CD4-positive, alpha-beta T cell treated with Interleukin-6 for 4 hours (primary cell): ENCODE measurements at places on chromosomes 3 and 15.

GRCh38 chr3:139450159-139450558, 26.2 kb downstream of the RBP2 start:
- no peak for DNase-seq

DNA sequence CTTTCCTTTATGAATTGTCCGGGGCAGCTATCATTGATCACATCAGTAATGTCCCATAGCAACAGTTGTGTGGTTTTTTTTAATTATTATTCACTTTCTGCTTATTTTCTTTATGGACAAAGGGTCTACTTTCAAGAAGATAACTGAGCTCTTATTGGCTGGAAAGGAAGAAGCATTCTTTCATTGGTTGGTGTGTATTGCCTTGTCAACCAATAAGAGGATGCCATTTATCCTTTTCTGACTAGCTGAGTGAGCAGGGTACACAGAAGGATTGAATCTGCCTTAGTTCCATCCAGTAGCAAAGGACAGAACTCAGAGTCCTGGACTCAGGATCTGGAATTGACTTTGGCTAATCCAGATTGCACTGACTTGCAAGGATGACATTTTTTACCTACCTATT, 13.2 kb upstream of the AEN start:
- DNase-seq, result no peak

GRCh38 chr3:131801566-131801965, 233.2 kb downstream of the CPNE4 start:
- no peak for DNase-seq

GRCh38 chr3:197720694-197721093, 16.0 kb downstream of the RUBCN start:
- DNase-seq, result no peak

DNA sequence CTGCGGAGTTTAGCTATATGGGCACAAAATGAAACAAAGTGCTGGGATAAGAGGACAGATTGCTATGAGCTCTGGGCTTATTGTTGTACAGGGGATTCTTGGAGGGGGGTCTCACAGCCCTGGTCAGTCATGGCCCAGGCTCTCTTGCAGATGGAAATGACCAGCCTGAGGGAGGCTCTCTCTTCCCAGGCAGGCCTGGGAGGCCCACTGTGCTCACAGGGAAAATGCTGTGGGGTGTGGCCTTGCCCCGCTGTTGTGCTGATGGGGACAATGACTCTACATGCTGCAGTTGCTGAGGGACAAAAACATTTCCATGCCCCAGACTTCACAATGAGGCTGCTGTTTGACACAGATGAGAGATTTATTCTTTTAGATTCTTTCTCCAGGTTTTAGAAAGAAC, 202.2 kb downstream of the KLF13 start:
- DNase-seq, result no peak

GRCh38 chr15:37652646-37653417, 281.6 kb upstream of the TMCO5A start:
- DNase-seq, result no peak

- DNase-seq, result no peak
These were observed 34.0 kb downstream of the LYZL4 start for GRCh38 chr3:42376344-42376798.

DNA sequence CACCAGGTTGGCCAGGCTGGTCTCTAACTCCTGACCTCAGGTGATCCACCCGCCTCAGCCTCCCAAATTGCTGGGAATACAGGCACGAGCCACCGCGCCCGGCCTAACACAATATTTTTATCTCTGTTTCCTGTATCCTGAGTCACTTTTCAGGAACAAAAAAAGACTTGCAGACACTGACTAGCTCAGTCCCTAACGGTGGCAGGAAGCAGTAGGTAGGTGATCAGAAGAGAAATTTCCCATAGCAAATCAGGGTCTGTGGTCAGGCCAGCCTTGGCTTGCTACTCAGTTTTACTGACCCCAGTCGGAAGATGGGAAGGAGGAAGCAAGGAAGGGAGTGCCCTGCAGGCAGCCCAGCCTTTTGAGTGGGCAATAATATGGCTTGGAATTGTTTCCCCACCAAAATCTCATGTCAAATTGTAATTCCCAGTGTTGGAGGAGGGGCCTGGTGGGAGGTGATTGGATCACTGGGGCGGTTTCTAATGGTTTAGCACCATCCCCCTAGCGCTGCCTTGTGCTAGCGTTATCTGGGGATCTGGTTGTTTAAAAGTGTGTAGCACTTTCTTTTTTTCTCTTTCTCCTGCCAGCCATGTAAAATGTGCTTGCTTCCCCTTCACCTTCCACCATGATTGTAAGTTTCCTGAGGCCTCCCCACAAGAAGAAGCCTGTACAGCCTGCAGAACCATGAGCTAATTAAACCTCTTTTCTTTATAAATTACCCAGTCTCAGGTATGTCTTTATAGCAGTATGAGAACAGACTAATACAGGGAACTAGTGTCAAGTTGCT, 19.5 kb upstream of the CDCP1 start:
- DNase-seq, result no peak

- no peak for DNase-seq
These were observed 1.9 kb upstream of the UBR1 start for GRCh38 chr15:43107751-43108150.

GRCh38 chr3:137906985-137907649, 102.8 kb upstream of the CLDN18 start:
- DNase-seq, result no peak

GRCh38 chr15:77503764-77504163, 83.1 kb downstream of the HMG20A start:
- no peak for DNase-seq

DNA sequence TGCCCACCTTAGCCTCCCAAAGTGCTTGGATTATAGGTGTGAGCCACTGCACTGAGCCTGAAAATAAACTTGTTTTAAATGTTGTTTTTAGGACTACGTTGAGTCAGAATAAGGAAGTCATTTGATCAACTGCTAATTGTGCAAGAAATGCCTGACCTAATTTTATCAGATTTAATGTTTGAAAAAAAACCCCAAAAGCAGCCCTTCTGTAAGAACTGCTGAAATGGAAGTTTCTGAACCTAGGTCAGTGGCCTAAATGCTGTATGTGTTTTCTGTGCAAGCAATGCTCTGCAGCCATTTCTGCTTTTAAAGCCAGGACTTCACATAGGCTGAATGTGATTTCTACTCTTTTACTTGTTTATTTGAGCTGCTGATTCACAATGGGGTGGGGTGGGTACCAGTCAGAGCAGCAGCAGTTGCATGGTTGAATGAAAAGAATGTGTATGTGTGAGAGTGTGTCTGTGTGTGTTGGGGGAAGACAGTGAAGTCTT, 6.6 kb downstream of the GPX1 start:
- no peak for DNase-seq

DNA sequence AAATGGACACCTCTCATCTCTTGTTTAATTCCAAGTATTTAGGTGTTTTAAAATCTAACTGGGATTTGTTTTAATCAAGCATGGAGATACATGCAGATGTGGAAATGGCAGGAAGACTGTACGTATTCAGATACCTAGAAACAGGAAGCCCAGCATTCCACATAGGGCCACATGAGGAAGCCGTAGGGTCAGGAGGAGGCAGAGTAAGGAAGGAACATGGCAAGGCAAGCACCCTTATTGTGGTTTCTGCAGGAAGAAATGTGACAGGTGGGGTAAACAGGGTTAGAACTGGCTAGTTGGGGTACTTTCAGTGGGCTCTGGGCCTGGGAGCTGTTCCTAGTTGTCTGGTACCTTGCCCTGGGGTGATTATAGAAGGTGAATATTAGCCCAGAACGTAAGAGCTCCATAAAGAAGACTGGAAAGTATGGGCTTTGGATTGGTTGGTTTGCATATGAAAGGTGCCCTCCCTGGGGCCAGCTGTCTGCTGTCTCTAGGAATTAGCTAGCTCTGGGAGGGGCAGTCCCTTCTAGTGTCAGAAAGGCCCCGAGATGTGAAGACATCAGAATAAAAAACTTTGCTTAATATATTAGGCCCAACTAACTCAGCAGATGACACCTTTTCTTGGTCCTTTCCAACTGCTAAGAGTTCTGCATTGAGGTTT, 107.7 kb upstream of the CADPS start:
- DNase-seq, result no peak

DNA sequence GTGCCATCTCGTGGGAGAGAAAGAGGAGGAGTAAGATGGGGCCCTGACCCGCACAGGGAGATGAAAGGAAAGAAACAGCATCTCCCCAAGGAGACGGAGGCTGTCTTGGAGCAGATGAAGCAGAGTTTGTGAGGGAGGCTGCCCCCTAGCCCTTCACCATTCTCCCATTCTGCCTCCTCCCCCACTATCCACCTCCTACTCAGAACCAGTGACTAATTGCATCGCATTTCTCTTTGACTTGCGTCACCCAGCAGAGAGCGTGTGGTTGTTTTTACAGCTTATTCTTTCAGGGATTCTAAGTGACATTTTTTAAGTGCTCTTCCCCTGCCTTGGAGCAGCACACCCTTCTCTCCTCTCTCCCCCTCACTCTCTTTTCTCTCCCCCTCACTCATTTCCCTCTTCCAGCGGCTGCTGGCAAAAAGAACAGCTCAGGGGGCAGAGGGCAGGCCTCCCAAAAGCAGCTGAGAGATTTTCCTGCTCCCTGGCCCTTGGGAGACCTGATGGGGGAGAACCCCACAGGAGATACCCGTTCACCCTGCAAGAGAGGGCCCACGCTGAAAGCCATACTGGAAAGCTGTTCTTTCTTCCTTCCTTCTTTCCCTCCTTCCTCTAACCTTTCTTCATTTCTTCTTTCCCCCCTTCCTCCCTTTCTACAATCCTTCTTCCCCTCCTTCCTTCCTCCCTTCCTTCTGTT, 91.8 kb downstream of the MRPL46 start:
- no peak for DNase-seq

- no peak for DNase-seq
These were observed 159.1 kb downstream of the AKAP13 start for GRCh38 chr15:85539491-85539890.

DNA sequence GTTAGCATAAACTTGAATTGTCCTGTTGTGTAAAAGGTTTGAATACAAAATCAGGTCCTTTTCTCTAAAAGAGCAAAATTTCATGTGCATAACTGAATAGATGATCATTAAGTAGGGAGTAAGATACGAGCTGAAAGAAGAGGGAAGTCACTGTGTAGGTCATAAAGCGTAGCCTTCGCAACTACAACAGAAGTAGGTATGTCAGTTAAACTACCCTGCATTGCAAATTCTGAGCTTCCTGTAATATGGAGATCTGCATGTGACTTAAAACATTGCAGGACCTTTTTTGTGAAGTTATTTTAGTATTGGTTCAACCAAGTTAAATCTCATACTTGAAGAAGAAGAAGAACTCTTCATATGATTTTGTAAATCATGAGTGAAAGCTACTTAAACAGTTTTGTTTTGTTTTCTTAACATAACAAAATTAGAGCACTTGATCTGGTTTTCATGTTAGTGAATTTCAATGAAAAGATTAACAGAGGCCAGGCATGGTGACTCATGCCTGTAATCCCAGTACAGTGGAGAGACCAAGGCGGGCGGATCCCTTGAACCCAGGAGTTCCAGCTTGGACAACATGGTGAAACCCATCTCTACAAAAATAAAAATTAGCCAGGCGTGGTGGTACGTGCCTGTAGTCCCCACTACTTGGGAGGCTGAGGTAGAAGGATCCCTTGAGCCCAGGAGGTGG, 26.4 kb downstream of the ARMC8 start:
- DNase-seq, result no peak

GRCh38 chr3:169787791-169788190, 14.6 kb downstream of the MYNN start:
- no peak for DNase-seq

DNA sequence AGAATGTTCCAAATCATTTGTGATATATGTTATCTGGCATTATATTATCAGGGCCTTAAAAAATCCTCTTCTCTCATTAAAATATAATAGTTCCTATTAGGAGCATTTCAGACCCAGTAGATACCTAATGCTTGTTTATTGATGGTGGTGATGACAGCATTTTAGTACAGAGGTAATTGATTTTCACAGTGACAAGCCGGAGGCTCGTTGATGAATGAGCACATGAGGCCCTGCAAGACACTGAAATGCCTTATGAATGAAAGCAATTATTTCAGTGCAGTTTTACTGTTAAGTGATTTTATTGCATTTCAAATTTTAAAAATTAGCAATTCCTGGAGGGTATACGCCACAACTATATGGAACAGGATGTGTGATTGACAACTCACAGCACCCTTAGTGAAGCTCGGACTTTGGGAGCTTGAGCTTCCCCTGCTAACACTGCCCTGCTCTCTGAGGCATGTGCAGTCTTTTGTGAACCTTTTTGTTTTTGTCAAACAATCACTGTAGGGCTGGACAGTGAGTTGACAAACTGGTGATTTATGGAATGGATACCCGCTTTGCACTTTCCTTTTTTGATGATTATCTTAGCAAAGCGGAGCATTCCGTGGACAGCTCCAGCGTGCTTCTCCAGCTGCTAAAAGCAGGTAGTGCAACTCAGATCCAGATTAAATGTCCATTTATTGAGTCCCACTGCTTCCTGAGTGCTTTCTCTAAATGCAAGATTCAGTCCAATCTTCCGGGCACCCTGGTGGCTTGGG, 187.0 kb upstream of the ATP10A start:
- DNase-seq, result no peak

- no peak for DNase-seq
These were observed 63.5 kb downstream of the SLC49A4 start for GRCh38 chr3:122858373-122858772.

- peak; percentile 20 for DNase-seq
These were observed 58.4 kb downstream of the IQSEC1 start for GRCh38 chr3:13014755-13015285.

- DNase-seq, result no peak
These were observed 72.6 kb downstream of the FRMD4B start for GRCh38 chr3:69313251-69313650.

- DNase-seq, result no peak
These were observed 56.0 kb upstream of the ATP2B2 start for GRCh38 chr3:10561162-10561945.

DNA sequence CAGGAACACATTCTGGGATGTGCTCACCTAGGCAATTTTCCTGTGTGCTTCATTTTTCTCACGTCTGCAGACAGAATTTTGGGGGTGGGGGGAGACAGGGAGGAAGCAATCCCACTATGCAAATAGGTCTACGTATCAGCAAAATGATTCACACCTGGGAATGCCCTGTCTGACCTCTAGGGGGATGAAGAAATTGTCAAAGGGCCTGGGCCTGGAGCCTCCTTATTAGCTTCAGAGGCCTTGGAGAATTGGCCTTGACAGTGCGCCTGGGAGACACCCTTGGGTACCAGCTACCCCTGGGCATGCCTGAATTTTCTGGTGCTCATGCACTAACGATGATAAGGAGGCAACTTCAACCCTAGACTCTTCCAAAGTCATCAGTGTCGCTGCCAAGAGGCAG, 207.5 kb downstream of the CADPS start:
- no peak for DNase-seq

- DNase-seq, result peak; percentile 17
These were observed 12.4 kb upstream of the CACNA2D2 start for GRCh38 chr3:50515565-50516439.

DNA sequence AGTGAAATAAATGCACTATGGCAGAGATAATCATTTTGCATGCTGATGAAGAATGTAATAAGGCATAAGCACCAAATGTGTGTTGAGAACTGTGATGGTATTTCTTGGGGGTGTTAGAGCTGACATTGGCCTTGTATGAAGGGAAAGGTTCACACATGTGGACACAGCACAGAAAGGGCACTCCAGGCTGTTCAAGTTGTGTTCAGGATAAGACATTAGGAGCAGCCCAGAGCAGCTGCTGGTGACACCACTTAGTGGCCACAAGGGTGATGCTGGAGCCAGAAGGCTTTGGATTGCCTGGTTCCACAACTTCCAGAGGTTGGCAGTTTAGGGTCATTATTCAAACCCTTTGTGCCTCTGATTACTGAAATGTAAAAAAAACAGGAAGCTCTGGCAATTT, 155.4 kb downstream of the GOLGA6L6 start:
- DNase-seq, result no peak

GRCh38 chr3:177692304-177692975, 495.2 kb upstream of the TBL1XR1 start:
- DNase-seq, result no peak

- no peak for DNase-seq
These were observed 228.3 kb upstream of the GBE1 start for GRCh38 chr3:81989758-81990157.
